ENCODE measurements at places on chromosomes 2 and 18. TPM values are rescaled to one million over a fixed set of nuclear protein-coding genes. Genes with fewer than 3 reads are reported as not detected.

DNA sequence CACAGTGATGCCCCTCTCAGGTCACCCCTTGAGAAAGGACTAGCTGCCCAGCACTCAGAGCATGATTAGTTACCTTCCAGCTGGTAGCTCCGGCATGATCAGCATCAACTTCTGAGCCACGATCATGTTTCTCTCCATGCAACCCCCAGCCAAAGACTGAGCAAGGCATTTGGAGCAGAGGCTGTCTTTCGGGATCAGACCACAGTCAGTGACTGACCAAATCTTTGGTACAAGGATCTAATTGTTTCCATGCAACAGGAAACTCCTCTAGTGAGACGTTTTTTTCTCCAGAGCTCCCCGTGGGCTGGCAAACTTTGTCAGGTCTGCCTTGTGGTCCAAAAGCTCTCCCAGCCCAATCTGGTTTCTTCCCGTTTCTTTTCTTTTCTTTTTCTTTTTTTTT, 244.3 kb downstream of the METTL4 start:
- DNase-seq: no peak

FHOD3 gene
- 32.0 TPM for total RNA-seq

FBXO48 gene
- total RNA-seq: 0.79 TPM

- DNase-seq: no peak
Observed at GRCh38 chr2:240655931-240656886, 26.5 kb downstream of the AQP12B start.

- DNase-seq: no peak
Observed at GRCh38 chr2:20532634-20533437, 86.0 kb downstream of the RHOB start.

DNAJC5G gene
- not detected for total RNA-seq

AQP4 gene
- 1.5 TPM for total RNA-seq

GRCh38 chr18:45686891-45687611, 36.9 kb upstream of the SLC14A1 start:
- DNase-seq: no peak

- DNase-seq: peak; percentile 58
Observed at GRCh38 chr2:70785137-70785911, 5.1 kb downstream of the FIGLA start.

MROH2A gene
- total RNA-seq: 0.49 TPM

DNA sequence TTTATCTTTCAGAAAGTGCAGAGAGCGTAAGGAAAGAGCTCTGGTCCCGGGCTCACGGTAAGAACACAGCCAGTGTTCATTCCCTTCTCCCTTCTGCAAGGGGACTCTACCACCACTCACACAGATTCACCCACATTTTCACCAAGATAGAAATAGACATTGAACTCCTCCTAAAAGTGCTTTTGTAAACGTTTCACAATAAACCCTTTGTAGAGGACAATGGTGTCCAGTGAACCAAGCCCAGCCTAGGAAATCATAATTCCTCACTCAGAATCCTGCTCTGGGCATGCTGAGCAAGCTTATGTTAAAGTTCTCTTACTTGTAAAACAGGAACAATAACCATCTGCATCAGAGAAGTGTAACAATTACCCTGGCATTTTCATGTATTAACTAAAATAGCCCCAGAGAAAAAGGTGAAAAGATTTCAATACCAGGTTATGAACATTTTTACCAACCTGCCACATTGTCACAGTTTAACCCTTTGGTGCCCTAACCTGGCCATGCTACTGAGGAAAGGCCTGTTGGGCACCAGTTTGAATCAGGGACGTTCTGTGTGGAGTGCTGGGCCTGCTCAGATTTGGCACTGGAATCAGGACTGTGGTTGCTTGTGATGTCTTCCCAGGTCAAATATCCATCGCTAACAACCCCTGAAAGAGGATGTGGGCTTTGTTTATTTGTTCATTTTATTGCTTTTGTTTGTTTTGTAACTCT, 22.5 kb upstream of the NDUFV2 start:
- no peak for DNase-seq

DNA sequence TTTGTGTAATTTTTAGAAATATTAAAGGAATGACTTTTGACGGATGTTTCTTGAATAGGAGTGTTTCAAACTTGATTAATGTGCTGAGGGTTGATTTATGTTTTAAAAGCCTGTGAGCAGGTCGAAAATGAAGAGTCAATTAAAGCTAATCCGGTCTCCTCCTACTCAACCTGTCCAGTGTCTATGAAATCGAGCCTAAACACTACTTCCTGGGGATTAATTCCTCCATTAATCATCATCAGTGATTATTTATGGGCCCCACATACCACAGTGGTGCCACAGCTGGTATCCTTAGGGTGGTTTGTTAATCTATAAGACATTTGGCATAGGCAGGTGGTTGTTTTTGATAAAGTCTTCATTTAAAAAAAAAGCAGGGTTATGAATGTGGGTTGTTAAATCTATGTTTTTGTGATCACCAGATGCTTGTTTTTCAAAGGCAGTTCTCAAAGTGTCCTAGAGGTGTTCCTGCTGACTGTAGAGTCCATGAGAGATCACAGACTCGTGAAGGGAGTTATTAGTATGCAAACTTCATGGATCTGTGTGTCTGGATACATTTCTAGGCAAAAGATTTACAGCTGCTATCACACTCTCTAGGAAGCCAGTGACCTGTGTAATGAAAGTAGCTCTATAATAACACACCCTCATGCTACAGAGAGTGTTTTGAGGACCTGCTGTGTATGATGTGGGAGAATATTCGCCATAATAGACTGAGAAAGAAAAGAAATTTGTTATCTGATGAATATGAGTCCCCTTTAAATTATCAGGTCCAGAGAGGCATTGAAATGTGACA, 308.6 kb downstream of the AKAIN1 start:
- no peak for DNase-seq

- no peak for DNase-seq
Observed at GRCh38 chr2:202267495-202267894, 1.9 kb downstream of the NOP58 start.

DNA sequence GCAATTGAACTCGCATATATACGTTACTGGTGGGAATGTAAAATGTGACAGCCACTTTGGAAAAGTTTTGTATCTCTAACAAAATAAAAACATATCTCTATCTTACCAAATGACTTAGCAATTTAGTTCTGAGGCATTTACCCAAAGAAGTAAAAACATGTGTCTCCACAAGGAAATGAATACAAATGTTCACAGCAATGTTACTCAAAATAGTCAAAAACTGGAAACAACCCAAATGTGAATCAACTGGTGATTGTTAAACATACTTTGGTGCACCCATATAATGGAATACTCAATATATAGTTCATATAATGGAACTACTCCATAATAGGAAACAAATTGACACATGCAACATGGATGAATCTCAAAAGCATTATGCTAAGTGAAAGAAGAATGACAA, 70.4 kb upstream of the DNER start:
- DNase-seq: no peak

ANKRD30B gene
- total RNA-seq: 0.20 TPM

DNA sequence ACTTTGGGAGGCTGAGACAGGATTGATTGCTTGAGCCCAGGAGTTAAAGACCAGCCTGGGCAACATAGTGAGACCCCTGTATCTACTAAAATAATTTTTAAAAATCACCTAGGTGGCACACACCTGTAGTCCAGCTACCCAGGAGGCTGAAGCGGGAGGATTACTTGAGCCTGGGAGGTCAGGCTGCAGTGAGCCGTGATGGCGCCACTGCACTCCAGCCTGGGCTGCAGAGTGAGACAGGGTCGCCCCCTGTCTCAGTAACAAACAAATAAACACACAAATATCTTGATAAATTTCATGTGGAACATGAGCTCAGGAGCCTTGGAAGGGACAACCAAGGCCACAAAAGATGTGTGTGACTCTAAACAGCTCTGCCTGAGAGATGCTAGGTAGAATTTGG, 11.7 kb upstream of the ANKRD53 start:
- DNase-seq: no peak

DNA sequence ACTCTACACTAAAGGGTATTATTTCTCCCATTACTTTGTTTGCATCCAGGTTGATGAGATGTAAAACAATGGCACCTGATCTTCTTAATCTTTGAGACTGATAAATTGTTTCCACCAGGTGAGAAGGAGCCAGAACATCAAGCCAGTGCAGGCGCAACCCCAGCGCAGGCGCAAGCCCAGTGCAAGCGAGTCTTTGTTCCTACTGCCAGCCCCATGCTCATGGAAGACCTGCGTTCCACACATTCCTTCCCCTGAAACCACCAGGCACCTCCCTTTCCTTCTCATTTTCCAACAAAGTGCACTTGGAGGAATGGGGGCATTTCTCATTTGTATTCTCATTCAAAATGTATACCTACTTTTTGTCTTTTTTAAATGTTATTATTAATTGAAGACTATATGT, 188.7 kb upstream of the SMAD2 start:
- DNase-seq: no peak

GRCh38 chr18:44437603-44438002, 243.1 kb upstream of the SETBP1 start:
- no peak for DNase-seq

KLHL14 gene
- 0.30 TPM for total RNA-seq

UGT1A6 gene
- total RNA-seq: 3.0 TPM

GRCh38 chr2:229257985-229258384, 13.1 kb downstream of the PID1 start:
- DNase-seq: no peak

NYAP2 gene
- 0.30 TPM for total RNA-seq

- DNase-seq: peak; percentile 36
Observed at GRCh38 chr2:136014411-136014810, 29.0 kb upstream of the DARS1 start.

DNA sequence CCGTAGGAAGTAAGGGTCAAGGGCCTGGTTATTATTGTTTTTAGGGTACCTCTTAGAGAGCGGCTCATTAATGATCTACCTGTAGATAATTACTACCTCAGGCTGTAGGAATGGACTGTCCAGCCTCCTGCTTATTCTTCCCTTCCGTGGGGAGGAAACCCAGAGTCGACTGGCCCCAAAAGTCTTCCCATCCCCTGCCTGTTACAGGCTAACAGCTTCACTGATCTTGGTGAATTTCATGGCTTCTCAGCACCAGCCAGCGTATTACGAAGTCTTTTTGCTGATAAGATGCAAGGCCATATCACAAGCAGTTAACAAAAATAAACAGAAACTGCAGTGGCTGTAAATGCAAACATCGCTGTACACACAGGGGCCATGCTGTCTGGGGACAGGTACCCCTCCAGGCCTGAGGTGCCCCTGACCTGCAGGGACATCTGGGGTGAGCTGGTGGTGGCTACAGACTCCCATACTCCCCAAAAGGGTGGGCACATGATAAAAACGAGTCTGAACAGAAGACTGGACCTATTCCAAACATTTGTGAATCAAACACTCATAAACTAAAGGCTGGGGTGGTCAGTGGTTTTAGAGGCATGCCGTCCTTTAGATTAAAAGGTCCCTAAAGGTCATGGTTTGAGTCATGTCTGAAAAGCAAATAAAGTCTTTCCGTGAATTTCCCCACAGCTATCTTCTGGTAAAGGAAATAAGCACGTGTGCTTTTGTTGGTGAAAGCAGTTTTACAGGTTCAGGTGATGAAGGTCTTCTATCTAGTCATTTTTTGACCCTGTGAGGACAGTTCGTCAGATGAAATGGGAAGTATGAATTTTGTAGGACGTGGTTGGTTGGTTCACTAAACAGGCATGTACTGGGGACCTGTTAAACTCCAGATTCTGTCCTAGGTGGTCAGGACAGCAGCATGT, 36.7 kb downstream of the TTC39C start:
- DNase-seq: no peak

DNA sequence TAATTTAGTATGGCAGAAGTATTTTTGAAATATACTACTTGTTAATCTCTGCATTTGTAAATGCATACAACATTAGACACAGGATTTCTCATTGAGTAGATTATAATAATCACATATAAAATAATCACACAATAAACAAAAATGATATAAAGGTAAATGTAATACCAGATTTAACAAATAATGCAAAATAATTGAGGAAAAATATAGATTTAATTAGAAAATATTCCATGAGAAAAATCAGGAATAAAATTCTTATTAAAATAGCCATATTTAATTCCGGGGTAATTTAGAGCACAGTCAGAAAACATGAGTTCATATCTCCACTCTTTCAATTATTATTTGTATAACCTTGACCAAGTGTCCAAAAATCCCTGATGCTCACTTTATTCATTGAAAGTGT, 385.9 kb upstream of the SYT4 start:
- no peak for DNase-seq

- no peak for DNase-seq
Observed at GRCh38 chr2:53091183-53091582, 676.4 kb upstream of the CHAC2 start.

DNA sequence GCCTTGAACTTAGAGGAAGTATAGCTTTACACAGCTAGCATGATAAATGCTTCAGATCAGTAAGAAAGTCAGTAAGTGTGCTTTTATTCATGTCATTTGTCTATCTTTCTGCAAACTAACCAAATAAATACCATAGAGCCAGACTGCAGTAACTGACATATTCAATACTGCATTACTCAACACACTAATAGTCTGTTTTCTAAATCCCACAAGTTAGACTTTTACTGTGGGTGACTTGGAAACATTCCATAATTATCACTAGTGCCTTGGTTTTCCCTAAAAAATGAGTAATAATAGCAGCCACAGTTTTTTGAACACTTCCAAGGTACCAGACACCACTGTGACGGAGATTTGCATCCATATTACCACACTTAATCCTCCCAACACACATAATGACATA, 33.0 kb downstream of the ACVR1 start:
- no peak for DNase-seq

DNA sequence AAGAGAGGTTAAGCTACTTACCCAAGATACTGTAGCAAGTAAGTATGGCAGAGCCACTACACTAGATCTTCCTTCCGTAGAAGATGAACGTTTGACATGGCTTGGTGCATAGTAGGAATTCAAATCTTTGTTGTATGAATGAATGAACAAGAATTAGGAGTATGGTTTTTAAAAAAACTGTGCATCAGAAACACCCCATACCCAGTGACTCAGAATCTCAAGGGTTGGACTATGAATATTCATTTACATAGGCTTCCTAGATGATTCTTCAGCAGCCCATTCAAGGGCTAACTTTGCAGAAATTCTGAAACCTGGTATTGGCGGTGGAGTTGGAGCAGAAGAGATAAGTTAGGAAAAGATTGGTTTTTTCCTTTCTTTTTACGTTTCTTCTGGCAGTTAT, 5.4 kb downstream of the ACTR3 start:
- DNase-seq: no peak

DNA sequence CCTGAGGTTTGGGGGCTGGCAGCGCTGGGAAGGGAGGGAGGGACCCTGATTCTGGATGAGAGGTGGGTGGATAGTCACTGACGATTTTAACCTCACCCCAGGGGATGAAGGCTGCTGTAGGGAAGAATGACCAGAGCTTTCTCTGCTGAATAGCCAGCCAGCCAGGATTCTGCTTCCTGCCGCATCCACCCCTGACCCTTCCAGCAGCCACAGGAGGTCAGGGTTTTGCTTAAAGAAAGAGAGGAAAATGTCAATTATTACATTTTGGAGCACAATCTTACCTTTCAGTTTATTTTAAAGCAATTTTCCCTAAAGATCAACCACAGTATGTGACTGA, 217.7 kb downstream of the GBX2 start:
- DNase-seq: no peak
